Activated CD4-positive, alpha-beta T cell treated with anti-CD3 and anti-CD28 coated beads for 1 hour (primary cell): ENCODE measurements at places on chromosomes 12 and 14.

DNA sequence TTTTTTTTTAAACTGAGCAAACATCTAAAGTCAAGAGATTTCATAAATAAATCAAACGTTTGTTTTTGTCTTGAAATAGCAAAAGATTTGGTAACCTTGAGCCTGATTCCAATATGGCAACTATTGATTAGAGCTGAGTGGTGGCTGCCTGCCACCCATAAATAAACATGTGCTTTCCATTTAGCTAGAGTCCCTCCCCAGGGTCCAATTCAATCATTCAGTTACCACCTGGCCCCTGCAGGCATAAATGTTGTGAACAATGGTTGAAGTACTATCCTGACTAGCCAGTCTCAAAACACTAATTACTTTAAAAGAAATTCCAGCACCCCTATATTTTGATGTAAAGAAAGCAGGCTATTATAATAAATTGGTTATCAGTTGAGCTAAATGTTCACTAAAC, 129.7 kb upstream of the GRIP1 start:
- no peak for DNase-seq

DNA sequence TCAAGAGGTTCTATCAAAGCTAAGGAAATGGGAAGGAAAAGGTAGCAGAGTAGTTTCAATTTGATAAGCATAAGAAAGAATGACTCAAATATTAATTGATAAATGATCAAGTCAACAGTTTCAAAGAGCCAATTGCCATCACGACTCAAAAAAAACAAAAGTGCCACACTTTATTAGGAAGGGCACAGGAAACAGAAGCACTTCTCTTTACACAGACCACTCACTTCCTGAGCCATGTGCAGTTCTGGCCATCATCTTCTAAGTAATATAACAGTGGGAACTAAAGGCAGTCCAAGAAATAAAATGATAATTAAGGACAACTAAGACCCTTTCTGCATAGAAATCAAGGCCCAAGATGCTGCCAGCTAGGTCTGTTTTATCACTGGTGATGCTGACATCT, 13.2 kb downstream of the TM7SF3 start:
- DNase-seq, result no peak

DNA sequence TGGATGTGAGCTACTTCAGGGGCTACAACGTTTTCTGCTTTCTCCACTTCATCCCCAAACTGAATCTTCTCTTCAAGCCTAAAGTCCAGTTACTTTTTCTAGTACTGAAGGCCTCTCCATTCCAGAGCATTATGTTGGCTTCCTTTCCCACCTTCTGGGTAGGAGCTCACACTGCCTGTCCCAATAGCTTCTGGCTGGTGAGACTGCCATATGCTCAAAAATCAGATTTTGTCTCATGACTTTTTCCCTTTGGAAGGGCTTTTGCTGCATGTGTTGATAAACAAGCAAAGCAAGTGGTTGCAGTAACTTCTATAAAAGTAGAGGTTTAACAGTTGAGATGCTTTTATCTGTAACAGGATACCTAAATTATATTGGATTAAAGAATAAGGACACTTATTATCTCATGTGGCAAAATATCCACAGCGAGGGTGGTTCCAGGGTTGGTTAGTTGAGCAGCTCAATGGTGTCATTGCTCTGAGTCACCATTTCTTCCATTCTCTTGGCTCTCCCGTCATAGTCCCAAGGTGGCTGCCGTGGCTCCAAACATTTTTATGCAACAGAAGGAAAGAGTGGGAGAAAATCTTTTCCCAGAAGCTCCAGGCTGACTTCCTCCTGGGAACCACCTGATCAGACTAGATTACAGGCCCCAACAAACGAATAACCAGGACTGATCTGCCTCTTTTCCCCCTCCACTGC, 15.1 kb upstream of the PPFIBP1 start:
- DNase-seq, result no peak

GRCh38 chr12:110199339-110200123, 75.4 kb downstream of the IFT81 start:
- no peak for DNase-seq
